Testis (tissue), 5 donors: ENCODE measurements at places on chromosomes 6 and 20. TPM values are rescaled to one million over a fixed set of nuclear protein-coding genes. Genes with fewer than 3 reads are reported as not detected.

DNA sequence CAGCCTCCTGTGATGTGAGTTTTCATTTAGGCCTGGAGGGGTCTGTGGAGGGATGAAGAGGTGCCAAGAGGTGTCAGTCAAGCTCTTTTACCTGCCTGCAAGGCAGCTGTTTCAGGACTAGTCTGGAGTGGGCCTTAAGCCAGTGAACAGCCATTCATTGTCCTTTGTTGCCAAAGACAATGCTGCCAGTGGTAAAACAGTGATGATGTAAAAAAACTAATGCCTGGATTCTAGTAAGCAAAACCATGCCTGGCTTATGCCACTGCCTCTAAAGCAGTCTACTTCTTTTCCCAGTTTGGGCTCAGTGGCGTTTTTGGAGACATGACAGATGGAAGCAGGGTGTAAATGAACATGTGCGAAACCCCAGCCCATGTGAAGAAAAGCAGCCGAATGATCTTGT is 93.5 kb upstream of the KCNK16 start:
- no peak for DNase-seq

DNA sequence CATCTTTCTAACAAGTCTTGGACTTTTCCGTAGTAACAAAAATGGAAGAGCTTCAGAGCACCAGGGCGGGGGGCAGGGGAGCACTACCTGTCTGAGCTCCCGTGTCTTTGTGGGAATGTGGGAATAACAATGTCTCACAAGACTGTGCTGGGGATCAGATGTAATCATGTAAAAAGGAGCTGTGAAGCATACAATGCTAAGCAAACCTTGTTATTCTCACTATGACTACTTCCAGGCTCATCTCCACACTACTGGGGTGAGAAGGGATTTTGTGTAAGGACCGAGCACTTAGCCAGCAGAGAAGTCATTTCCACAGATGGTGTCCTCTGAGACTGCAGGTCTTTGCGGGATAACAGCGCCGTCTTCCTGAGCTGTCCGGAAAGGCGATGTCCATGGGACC is 27.1 kb downstream of the PRR18 start:
- DNase-seq: no peak

GRCh38 chr6:28589234-28589956 is 63.7 kb downstream of the GPX5 start:
- peak; percentile 56 for DNase-seq

- no peak for DNase-seq
Observed at GRCh38 chr6:49813248-49813647, 26.2 kb upstream of the PGK2 start.

Gene NTSR1
- total RNA-seq: 1.3 TPM

DNA sequence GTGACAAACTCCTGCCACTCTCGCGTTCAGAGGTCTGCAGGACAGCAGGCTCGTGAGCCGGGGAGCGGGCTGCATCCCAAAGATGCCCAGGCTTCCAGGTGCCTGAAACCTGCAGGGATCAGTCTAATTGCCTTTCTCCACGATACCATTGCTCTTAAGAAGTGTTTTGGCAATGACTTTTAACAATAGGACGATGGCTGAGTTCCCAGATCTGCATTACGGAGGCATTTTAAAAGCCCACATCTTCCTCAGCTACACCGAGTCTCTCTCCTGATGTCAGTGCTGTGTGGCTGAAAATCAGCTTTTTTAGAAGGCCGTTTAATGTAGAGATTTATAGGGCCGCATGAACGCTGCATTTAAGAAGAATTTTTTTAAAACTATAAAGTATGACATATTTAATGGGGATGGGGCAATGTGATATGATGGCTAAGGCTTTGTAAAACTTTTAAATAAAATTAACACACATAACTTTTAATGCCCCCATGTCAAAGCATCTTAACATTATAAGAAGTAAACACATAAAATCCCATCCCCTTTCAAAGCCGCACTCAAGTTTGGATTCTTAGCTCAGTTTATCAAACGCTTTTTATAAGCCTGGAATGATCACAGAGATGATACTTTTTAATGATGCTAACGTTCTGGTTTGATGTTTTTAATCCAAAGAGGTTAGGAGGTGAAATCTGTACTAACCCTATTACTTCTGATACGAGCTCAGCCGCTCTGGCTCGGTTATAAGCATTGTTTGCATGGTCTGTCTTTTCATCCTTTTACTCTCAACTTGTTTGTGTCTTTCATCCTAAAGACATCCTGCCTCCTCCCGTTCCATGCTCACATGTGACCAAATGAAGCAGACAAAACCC is 386.0 kb downstream of the SMOC2 start:
- DNase-seq: no peak

Gene RAET1E
- 0.31 TPM for total RNA-seq

DNA sequence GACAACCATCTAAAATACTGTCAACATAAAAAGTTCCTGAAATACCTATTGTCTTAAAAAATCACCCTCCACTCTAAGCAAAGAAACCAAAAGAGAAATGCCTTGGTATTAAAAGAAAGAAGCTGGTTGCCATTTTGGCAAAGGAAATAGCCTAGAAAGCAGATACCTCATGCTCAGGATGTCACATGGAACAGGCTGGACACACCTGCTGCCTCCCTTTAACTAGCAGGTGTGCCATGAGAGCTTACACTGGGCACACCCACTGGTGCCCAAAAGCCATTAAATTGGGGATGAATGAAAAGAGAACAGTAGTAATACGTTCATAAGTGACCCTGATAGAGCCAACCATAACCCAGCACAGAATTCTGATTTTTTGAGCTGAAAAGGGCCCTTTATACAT is 1.5 kb downstream of the SLC23A2 start:
- DNase-seq: no peak

Gene CST1
- total RNA-seq: 1.1 TPM

DNA sequence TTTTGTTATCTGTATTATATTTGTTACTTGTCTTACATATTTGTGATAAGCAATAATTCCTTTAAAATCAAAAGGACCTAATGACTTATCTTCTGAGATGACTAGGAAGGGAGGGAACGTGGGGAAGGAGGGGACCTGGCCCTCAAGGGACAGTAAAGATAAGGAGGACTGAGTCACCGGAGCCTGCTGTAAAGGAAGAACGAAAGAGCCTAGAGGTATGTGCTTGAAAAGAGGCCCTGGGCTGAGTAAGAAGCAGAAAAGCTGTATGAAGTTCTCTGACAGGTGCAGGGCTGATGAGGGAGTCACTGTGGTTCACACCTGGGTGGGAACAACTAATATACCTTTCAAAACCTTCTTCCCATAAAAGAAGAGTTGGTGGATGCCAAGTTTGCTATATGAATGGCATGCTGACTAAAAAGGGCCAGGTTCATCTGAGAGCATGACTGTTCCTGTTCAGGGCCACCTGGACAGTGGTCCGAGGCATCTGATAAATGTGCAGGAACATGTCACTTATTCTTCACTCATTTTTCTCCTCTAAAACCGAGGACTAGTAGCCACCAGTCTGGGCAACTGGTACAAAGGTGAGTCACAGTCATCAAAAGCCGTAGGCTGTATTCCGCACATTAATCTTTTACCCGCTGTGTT is 111.3 kb downstream of the TNFAIP3 start:
- DNase-seq: no peak

Gene EMILIN3
- total RNA-seq: 4.2 TPM

Gene CRISP2
- 739 TPM for total RNA-seq

DNA sequence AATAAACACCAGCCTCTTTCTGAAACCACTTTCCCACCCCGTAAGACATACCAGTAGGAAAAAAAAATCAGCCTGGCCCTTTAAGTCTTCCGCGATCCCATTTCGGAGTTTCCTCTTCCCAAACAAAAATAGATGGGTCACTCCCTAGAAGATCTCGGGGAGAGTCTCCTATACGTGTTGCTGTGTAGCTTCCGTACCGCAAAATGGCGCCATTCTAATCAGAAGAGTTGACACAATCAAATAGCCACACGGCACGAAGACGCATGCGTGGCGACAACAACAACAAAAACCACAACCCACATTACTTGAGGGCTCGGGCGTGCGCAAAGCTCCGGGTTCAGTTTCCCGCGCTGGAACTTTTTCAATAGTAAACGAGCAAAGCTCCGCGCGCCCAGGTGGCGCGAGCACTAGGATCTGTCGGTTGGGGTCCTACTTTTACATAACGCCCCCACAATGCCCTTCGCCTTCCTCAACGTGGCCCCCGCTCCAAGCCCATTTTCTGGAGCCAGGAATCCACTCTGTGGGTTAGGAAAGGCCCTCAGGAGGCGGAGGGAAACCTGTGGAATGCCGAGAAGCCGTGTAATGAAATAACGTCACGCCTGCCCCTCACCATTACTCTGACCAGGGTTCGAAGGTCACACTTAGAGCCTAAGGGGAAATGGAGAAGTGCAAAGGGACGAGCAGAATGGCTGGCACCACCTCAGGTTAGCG is at the start of gene GPANK1:
TSS of gene GPANK1 (minus strand) at position 208 of the 711 bp plus-strand sequence. CDS start 519 bp downstream, outside the sequence.
- DNase-seq: peak; percentile 97

- DNase-seq: no peak
Observed at GRCh38 chr6:129264480-129265045, 381.6 kb downstream of the LAMA2 start.

Gene METTL24
- 3.5 TPM for total RNA-seq

DNA sequence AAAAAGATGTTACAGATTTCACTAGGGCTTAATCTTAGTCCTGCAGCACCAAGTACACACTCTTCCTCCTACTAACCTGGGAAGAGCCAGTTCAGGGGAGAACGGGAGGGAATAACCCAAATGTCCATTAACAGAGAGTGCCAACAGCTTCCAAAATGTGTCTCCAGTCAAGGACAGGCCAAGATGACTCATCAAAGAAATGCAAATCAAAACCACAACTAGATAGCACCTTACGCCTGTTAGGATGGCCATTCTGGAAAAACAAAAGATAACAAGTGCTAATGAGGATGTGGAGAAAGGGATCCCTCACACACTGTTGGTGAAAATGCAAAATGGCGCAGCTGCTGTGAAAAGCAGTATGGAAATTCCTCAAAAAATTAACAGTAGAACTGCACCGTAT is 3.8 kb upstream of the MAS1L start:
- no peak for DNase-seq

DNA sequence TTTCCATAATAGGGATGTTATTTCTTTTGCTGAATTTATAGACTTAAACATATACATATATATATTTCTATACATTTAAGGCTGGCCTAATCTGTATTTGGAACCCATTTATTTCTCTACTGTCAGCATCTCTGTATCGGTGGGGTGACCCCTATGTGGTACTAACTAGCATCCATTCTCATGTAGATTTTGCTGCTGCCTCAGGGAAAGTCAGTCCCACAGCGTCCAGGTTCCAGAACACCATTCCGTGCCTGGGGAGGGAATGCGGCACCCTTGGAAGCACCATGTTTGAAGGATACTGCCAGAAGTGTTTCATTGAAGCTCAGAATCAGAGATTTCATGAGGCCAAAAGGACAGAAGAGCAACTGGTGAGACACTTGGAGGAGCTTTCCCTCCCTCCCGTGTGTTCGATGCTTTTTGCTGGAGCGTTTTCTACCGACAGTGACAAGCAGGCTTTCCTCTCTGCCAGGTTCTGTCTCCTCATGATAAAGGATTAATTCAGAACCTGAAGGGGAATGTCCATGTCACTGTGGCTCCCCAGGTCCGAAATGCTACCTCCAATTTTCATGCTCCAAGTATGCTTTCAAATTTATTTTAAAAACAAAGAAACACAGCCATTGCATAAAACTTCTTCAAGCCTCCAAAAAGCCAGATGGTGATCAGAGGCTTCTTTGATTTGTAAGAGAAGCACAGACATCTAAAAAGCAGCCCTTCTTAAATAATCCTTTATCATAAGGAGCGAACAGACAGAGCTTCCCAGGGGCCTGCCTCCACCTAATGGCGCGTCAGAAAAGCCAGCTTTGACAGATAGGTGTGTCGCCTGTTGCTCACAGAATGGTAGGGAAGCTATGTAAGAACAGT is 13.1 kb downstream of the TNFAIP3 start:
- DNase-seq: no peak

DNA sequence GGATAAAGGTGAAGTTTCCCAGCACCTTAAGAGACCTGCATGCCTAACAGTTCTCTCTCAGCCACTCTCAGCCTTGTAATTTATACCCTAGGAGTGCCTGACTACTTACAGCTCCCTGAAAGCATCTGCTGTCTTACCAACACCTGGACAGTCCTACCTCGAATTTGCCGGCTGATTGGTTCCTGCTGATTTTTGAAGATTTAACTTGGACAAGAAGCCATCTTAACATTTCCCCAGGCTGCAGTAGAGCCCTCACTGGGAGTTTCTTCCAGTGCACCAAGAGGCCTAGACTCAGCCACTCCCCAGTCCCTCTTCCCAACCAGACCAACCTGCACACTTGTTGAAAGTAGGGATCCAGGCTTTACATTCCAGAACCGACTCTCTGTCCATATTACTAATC is 174.5 kb downstream of the LINC00237 start:
- DNase-seq: no peak

GRCh38 chr6:130105996-130106704 is 87.8 kb downstream of the L3MBTL3 start:
- no peak for DNase-seq

GRCh38 chr6:154276810-154277628 is 79.6 kb downstream of the IPCEF1 start:
- DNase-seq: no peak

Gene ESR1
- total RNA-seq: 4.3 TPM

GRCh38 chr20:17643531-17644188 is 38.4 kb downstream of the RRBP1 start:
- no peak for DNase-seq

Gene OXT
- total RNA-seq: 6.7 TPM

- DNase-seq: no peak
Observed at GRCh38 chr6:49847673-49848072, 18.7 kb downstream of the CRISP1 start.

- DNase-seq: no peak
Observed at GRCh38 chr6:18186033-18186432, 30.8 kb downstream of the KDM1B start.

DNA sequence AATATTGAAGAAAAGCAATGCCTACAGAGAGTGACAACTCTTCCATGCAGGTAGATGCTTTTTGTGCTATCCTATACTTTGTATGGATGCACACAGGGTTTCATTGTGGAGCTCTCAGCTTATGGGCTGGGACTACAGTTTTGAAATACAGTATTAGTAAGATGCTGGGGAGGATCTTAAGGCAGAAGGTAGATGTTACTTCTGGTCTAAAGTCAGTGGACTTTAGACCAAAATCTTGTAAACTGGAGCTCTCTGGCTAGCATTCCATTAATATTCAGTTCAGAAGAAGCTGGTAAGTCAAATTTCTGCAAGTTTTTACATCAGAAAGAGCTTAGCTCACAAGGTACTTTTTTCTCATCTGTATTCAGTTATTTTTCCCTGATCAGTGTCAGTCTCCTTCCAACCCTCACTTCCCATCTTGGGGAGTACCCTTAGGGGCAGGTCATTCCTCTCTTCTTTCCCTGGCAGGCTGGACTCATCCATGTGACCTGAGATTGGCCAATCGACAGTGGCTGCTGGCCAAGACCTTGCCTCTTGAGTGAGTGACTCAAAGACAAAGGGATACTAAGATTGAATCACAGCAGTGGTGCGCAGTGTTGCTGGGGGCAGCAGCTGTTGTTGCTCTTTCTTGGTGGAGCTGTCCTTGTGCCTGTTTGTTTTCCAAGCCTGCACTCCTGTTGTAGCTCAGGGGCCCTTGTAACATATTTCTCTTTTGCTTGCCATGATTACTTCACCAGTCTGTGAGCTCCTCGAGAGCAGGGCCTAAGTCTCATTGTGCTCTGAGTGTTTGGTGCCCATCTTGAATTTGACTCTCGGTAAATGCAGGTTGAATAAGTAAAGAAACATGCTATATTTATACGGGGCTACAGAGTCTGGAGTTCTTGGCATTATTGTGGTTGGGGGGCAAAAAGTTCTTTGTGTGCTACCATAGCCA is 2.8 kb upstream of the PHF20 start:
- peak; percentile 92 for DNase-seq

- no peak for DNase-seq
Observed at GRCh38 chr6:906920-907319, 214.0 kb upstream of the EXOC2 start.

- no peak for DNase-seq
Observed at GRCh38 chr6:32974016-32974333, 5.6 kb downstream of the BRD2 start.
